ENCODE measurements at places on chromosomes 11 and 22. TPM values are rescaled to one million over a fixed set of nuclear protein-coding genes. Genes with fewer than 3 reads are reported as not detected.

The MAJIN gene
- not detected for total RNA-seq

The CNTF gene
- 1.6 TPM for total RNA-seq

The C22orf42 gene
- not detected for total RNA-seq

The GDPD4 gene
- not detected for total RNA-seq

The SDHAF2 gene
- total RNA-seq = 97.3 TPM

The PANX3 gene
- not detected for total RNA-seq

The SPDYC gene
- not detected for total RNA-seq

GRCh38 chr22:27880778-27881394 is 38.2 kb downstream of the PITPNB start:
- no peak for DNase-seq

DNA sequence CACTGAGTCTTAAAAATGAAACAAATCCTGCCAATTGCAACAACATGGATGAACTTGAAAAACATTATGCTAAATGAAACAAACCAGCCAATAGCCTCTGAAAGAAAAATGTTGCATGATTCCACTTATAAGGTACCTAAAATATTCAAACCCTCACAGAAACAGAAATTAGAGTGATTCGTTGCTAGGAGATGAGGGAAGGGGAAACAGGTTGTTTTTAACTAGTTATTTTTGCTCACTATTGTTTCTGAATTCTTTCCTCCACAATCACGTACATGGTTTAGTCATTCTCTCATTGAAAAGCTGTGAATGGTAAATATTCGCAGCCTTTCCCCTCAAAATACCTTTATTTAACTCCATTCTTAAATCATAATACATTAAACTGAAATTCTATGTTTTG is 14.0 kb upstream of the TYR start:
- DNase-seq = no peak

DNA sequence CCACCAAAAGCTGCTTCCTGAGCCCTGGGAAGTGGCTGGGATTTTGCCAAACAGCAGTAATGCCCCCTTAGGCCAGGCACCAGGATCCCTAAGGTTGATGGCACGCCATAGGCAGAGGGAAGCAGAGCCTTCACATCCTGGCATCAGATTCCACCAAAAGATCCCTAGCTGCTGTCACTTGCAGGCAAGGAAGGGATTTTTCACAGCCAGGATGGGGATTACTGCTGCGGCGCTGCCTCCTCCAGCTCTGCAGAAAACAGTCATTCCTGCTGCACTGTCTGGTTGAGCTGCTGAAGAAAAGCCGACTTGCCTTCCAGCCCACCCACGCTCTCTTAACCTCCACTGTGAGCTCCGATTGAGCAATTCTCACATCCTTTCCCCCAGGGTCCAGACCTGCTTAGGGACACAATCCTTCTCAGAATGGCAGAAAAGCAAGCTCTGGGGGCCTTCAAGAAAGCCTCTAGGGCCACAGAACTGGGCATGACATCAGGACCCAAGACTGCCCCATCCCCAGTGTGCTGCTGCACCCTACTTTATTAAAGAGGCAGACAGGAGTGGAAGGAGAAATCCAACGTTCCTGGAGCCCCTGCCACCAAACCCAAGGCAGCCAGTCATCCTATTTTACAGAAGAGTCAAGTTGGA is 19.9 kb downstream of the SYN3 start:
- no peak for DNase-seq

DNA sequence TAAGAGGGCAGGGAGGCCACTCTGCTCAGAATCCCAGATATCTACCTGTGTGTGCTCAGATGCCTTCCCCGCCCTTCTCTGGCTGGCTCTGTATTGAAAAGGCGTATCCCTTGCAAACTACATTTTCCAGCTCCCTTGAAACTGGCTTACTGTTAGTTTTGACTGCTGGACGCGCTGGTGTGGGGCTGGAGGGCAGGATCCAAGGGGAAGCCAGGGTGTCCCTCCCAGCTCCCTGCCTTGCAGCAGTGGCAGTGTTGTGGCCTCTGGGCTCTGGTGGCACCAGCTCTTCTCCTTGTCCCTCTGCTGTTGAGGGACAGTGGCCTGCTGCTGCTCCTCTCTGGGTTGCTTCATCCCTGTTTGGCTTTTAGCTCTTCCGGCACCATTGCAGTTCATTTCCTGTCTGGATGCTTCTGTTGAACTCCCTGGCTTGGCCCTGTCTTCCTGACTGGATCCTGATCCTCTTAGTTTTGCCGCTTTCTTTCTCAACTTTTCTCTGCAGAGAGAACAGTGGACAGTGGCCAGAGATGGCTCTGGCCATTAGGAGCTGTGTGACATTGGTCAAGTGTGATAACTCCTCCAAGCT is 107.1 kb upstream of the PARVA start:
- DNase-seq = no peak

- no peak for DNase-seq
Measured at GRCh38 chr11:25993016-25993415, 338.9 kb upstream of the ANO3 start.

GRCh38 chr11:124194293-124195188 is 11.4 kb downstream of the OR10D3 start:
- no peak for DNase-seq

DNA sequence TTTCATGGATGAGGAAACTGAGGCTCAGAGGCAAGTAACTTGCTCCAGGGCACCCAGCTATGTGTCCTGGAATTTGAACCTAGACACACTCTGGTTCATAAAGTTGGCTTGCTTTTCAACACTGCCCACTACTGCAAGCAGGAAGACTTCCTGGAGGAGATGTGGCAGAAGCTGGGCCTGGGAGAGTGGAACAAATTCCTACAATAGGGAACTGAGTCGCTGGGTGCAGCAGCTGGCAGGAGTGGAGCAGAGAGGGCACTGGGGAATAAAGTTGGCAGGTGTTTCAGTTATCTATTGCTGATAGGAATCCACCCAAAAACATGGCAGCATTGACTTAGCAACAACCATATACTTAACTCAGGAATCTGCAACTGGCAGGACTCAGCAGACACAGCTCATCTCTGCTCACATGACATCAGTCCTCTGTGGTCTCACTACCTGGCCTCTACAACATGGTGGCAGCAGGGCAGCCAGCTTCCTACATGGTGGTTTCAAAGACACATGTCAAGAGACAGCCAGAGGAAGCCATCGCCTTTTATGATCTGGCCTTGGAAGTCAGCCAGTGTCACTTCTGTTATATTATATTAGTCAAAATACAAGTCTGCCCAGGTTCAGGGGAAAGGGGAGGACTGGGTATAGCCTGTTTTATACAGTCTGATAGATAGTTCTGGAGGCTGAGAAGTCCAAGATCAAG is 10.6 kb upstream of the CARD10 start:
- no peak for DNase-seq

DNA sequence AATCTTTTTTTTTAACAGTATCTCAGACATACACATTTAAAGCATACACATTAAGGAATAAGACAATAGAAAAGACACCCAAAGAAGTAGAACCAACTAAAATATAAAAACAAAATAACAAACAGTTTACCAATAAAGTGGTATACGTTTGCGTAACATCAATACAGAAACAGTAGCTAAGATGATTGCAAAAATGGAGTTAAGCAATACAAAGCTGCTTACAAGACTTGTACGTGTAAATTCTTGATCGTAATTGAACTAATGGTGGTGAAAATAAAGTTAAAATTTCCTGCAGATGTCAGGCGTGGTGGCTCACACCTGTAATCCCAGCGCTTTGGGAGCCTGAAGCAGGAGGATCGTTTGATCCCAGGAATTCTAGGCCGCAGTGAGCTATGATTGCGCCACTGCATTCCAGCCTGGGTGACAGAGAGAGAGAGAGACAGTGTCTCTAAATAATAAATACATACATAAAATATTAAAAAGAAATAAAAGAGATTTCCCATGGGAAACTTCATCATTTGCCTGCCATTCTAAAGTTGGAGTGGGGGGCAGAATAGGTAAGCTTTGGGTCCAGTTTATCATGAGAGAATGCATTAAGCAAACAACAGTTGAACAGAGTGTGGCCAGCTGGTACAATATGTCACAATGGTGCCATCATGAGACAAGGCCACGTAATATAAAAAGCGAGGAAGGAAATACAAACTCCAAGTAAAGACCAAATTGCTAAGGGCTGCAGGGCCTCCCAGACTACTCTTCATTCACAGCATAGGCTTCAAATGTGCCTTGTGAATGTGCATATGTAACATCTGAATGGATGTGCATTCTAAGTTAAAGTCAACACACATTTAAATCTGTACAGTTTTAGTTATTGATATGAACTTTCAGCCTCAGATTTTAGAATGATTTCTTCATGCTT is 38.9 kb upstream of the EED start:
- no peak for DNase-seq

GRCh38 chr11:70615036-70615875 is 216.9 kb downstream of the CTTN start:
- DNase-seq = no peak

- no peak for DNase-seq
Measured at GRCh38 chr22:36356708-36357624, 30.8 kb downstream of the MYH9 start.

DNA sequence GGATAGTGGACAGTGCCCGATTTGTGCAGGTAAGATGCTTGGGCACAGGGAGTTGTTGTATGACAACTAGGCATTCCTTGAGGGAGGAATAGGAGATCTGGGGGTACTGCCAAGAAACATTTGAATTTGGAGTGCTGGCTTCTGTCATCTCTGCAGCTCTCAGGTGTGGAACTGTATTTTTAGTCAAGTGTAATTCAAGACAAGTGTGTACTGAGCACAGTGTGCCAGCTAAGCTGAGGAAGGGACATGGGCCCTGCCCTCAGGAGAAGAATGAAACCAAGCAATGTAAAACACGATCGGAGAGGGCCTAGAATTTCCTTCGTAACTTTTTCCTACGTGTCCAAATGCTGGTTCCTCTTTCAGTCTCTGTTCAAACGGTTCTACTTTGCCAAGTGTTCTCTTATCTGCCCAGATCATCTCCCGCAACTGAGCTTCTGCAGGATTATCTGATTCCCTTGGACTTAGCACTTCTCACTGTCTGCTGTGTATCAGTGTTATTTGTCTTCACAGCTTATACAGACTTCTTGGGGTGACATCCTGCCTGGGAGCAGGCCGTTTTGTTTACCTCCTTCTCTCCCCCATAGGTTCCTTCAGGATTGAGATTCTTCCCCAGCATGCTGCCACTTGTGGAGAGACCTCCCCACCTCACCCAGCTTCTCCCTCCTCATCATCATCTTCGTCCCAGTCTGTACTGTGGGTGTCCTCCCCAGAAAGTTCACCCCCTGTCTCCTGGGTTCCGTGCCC is 27.6 kb downstream of the ART5 start:
- no peak for DNase-seq

All from sigmoid colon (tissue), 7 donors.